ENCODE measurements at places on chromosomes 12 and 14.

DNA sequence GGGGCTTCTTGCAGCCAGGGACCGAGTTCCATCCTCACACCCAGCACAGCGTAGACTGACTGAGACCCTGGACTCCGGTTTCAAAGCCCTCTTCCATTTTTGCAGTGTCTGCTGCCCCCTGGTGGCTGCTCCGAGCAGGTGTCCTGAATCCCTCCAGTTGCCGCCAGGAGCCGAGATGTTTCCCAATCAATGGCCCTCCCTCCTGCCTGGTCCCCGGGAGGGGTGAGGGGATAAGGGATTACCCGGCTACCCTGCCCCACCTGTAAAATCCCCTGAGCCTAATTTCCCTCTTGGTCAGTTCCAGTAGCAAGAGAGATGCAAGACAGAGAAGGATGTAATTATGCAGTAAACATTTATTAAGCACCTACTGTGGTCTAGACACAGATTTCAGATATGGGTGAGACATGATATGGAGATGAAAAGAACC is 55.0 kb downstream of the PHETA1 start:
- peak; percentile 90 for DNase-seq

GRCh38 chr14:96634896-96635295 is 132.7 kb downstream of the PAPOLA start:
- no peak for DNase-seq

DNA sequence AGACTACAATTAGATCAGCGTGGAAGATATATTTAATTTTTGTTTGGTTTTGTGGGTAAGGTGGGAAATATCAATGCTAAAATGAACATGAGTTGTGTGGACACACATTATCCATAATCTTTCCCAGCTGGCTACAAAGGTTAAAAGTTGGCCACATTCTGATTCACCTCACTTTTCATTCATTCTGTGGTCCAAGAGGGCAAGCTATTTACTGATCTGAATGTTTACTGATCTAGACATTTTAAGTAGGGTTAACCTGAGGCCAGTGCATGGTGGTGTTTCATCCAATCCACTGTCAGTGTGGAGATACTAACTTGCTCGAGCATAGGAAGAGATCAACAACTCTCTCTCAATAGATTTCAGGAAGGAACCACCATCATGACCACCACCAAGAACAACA is 71.6 kb downstream of the DCAF5 start:
- no peak for DNase-seq

DNA sequence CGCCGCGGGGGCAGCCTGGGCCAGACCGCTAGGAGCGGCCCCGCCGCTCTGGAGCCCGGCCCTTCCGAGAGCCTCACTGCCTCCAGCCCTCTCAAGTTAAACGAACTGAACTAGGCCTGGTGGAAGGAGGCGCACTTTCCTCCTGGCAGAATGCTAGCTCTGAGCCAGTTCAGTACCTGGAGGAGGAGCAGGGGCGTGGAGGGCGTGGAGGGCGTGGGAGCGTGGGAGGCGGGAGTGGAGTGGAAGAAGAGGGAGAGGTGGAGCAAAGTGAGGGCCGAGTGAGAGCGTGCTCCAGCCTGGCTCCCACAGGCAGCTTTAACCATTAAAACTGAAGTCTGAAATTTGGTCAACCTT is 5.3 kb downstream of the LTB4R start:
- DNase-seq: no peak

DNA sequence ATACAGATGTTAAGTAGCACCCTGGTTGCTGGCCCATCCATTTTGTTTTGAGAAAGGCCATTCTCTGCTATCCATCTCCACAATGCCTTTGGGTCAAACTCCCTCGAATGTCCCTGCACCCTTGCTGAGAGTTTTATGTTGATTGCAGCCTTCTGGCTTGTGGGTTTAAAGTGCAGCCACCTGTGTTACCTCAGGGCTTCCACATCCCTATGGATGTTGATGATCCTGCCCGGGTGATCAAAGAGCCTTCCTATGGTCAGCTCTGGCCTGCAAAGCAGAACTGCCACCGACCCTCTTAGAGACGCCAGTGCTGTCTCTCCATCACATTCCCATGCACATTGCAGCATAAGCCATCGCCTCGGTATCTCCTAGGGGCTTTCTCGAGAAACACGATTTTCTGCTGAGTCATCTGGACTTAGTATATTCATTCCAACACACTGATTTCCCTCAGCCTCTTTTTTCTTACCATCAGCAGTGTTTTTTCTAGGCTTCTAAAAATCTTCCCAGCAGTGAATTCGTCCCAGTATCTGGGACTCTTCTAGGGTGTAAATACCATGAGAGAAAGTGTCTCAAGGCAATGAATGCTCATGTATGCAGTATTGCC is 585.7 kb upstream of the TMEM132C start:
- no peak for DNase-seq

DNA sequence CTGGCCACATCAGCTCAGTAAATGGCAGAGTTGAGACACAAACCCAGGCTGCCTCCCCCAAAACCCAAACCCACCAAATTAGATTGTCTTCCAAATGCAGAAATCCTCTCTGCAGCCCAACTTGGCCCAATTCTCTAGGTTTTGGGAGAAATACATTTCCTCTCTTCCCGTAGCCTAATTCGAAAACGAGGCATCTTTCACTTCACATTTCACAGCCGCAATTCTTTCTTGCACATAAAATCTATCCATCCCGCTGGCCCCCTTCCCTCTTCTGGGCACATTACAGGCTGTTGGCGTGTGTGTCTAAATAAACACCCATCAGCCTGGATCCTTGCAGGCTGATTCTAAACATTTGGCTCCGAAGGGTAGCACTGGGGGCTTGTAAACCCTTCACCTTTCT is 83.8 kb upstream of the VRK1 start:
- no peak for DNase-seq

DNA sequence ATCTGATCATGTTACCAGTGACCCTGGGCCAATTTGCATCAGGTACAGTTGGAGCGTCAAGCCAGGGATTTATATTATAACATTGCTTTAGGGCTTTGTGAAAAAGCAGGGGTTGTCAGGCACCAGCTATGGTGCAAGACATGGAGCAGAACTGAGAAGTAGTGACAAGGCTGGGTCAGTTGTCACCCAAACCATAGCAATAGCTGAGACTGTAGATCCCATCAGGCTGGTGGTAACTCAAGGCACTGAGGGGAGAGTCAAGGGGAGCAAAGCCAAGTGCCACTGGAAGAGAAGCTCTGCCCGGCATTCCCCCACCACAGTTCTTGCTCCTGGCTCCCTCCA is 16.9 kb downstream of the BCL2L14 start:
- no peak for DNase-seq

DNA sequence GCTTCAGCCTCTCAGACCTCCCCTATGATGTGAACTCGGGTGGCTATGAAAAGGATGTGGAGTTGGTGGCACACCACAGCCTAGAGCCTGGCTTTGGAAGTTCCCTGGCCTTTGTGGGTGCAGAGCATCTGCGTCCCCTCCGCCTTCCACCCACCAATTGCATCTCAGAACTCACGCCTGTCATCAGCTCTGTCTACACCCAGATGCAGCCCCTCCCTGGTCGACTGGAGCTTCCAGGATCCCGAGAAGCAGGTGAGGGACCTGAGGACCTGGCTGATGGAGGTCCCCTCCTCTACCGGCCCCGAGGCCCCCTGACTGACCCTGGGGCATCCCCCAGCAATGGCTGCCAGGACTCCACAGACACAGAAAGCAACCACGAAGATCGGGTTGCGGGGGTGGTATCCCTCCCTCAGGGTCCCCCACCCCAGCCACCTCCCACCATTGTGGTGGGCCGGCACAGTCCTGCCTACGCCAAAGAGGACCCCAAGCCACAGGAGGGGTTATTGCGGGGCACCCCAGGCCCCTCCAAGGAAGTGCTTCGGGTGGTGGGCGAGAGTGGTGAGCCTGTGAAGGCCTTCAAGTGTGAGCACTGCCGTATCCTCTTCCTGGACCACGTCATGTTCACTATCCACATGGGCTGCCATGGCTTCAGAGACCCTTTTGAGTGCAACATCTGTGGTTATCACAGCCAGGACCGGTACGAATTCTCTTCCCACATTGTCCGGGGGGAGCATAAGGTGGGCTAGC is 7.0 kb upstream of the RPS26 start:
- DNase-seq: no peak

- DNase-seq: no peak
Observed at GRCh38 chr12:108622421-108622820, 11.3 kb downstream of the SELPLG start.

DNA sequence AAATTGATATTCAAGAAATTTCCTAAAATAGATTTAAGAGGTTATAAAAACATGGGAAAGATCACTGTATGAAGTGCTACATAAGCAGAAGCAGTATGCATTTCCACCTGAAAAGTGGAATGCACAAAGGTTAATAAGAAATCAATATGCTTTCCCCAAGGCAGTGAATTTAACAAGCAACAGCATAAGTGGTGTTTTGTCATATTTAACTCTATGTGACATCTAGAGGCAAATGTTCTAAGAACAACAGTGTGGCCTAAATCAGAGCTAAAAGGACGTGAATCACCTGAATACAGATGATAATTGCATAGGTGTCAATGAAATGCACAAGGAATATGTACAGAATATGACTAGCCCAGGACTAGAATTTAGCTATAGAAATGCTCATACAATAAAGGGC is 49.5 kb downstream of the SLC2A13 start:
- no peak for DNase-seq

DNA sequence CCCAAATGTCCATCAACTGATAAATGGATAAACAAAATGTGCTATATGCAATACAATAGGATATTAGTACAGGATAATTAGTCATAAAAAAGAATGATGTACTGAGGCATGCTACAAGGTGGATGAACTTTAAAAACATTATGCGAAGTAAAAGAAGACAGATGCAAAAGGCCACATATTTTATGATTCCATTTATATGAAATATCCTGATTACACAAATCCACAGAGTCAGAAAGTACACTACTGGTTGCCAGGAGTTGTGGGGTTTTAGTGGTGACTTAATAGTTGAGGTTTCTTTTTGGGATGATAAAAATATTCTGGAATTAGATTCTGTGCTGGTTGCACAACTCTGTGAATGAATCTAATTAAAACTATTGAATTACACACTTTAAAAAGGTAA is 12.6 kb downstream of the TRIM9 start:
- no peak for DNase-seq

DNA sequence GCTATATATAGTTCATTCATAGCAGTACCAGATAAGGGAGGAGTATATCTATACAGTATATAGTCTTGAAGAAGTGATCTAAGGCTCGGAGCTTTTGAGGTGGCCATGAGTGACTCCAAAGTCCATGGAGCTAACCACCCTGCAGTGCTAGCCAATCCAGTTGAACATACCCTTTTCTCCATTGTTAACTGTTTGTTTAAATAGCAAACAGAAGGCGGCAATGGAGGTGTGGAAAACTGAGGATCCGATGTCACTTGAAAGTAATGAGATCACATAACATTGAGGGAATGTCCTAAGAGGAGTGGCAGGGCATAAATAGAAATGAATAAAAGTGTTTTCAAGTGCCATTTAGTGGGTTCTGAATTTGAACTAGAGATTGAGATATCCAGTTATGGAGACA is 12.4 kb upstream of the SNAPC1 start:
- no peak for DNase-seq

DNA sequence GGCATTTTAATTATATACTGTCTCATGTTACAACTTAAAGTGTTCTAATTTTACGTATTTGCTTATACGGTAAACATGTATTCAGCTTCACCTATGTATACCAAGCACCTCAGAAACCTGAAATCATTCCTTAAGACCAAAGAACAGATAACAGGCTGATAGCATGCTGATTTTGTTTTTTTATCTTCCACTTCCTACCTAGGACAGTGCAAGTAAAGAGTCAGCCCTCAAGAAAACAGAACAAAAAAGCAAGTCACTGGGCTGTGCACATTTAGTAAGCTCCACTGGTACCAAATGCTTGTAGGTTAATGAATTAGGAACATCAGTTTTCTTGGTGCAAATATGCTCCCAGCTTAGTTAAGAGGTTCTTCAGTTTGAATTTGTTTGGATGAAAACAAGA is 611.3 kb downstream of the VRK1 start:
- DNase-seq: no peak

GRCh38 chr12:16437281-16437816 is 89.9 kb downstream of the MGST1 start:
- DNase-seq: no peak

GRCh38 chr12:64665514-64665913 is 55.2 kb downstream of the RASSF3 start:
- DNase-seq: no peak

- DNase-seq: no peak
Observed at GRCh38 chr14:101398011-101398410, 163.3 kb upstream of the DIO3 start.

- no peak for DNase-seq
Observed at GRCh38 chr14:49820176-49820575, 32.4 kb downstream of the NEMF start.

DNA sequence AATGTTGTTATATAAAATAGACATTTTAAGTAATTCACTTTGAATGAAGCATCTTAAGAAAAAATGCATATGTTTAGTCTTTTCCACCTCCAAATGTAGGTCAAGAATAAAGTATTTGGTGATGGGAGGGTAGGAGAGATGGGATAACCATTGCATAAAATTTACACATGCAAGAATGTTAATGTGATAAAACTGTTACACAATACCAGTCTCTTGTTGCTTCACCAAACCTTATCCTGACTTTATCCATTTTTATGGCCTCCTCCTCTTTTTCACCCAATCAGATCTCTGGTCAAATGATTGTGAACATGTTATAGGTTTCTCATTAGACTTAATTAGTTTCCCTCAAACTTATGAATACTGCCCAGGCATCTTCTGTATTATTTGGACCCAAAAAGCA is 994.5 kb upstream of the FLRT2 start:
- DNase-seq: no peak

All from mesothelial cell of epicardium (in vitro differentiated cells).